ENCODE measurements at places on chromosomes 6 and 20. TPM values are rescaled to one million over a fixed set of nuclear protein-coding genes. Genes with fewer than 3 reads are reported as not detected.

- DNase-seq: no peak
Measured at GRCh38 chr6:14339711-14340584, 222.4 kb downstream of the CD83 start.

GRCh38 chr6:84272298-84272697 is 44.9 kb upstream of the CEP162 start:
- DNase-seq: no peak

The HTR1B gene
- total RNA-seq: not detected

- no peak for DNase-seq
Measured at GRCh38 chr20:45419188-45420091, 3.5 kb downstream of the PIGT start.

GRCh38 chr6:163250116-163250515 is 164.4 kb upstream of the QKI start:
- no peak for DNase-seq

DNA sequence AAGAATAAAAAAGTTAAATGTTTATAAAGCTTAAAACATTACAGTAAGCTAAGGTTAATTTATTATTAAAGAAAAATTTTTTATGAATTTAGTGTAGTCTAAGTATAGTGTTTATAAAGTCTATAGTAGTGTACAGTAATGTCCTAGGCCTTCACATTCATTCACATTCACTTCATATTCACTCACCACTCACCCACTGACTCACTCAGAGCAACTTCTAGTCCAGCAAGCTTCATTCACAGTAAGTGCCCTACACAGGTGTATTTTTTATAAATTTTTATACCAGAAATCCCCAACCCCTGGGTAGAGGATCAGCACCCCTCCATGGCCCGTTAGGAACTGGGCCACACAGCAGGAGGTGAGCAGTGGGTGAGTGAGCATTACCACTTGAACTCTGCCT is 24.3 kb upstream of the ADGRF1 start:
- DNase-seq: no peak

The RAET1L gene
- total RNA-seq: not detected

GRCh38 chr6:154606860-154607259 is 96.4 kb upstream of the CNKSR3 start:
- DNase-seq: no peak

GRCh38 chr6:45487645-45488044 is 109.9 kb upstream of the SUPT3H start:
- no peak for DNase-seq

DNA sequence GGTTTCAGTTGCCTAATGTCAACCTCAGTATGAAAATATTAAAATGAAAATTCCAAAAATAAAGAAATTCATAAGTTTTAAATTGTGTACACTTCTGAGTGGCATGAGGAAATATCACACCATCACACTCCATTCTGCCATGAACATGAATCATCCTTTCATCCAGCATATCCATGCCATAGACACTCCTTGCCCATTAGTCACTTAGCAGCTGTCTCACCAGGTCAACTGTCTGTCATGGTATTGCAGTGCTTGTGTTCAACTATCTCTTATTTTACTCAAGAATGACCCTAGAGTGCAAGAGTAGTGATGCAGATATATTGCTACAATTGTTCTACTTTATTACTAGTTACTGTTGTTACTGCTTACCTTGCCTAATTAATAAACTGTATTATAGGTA is 712.4 kb downstream of the EPHA7 start:
- DNase-seq: no peak

DNA sequence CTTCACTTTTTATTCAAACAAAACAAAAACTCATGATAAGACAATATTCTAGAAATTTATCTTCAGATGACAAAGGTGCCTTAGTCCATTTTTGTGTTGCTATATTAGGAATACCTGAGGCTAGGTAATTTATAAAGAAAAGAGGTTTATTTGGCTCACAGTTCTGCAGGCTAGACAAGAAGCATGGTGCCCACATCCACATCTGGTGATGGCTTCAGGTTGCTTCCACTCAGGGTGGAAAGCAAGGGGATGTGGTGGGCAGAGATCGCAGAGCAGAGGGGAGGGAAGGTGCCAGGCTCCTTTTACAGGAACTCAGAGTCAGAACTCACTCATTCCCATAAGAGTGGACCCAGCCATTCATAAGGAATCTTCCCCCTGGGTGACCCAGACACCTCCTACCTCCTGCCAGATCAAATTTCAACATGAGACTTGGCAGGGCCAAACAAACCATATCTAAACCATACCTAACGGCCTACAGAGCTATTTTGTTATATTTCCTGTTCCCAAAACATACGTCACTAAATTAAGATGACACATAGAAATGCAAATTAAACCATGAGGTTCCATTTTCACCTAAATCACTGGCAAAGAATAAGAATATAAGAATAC is 26.4 kb downstream of the ABHD12 start:
- DNase-seq: no peak

The HUS1B gene
- 1.5 TPM for total RNA-seq

DNA sequence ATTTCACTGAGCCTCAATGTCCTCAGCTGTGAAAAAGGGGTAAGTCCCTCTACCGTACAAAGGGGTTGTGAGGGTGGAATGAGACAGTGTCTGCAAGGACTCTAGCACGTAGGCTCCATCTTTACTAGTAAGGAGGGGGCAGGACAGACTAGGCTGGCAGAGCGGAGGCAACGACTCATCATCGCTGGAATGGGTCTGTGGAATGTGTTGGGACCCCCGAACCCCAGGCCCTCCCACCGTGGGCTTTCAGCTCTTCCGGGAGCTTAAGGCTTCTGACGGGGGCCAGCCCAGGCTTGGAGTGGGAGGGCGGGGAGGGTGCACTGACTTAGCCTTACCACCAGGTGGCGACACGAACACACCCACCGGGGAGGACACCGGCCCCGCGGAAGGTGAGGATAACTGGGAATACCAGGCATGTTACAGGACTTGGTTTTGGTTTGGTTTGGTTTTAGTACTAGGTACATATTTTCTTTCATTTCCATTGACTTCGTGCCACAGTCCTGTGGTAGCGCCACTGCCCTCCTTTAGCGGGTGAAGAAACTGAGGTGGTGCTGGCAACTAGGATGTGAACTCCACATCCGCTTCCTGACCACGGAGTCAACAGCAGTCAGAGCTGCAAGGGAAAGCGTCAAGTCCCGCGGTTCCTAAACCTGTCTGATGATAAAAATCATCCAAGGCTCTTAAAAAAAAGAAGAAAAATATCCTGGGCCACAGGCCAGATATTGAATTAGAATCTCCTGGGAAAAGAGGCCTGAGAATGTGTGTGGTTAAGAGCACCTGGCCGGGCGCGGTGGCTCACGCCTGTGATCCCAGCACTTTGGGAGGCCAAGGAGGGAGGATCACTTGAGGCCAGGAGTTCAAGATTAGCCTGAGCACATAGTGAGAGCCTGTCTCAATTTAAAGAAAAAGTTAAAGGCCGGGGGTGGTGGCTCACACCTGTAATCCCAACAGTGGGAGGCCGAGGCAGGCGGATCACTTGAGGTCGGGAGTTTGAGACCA is 10.3 kb upstream of the TULP1 start:
- DNase-seq: peak; percentile 58

DNA sequence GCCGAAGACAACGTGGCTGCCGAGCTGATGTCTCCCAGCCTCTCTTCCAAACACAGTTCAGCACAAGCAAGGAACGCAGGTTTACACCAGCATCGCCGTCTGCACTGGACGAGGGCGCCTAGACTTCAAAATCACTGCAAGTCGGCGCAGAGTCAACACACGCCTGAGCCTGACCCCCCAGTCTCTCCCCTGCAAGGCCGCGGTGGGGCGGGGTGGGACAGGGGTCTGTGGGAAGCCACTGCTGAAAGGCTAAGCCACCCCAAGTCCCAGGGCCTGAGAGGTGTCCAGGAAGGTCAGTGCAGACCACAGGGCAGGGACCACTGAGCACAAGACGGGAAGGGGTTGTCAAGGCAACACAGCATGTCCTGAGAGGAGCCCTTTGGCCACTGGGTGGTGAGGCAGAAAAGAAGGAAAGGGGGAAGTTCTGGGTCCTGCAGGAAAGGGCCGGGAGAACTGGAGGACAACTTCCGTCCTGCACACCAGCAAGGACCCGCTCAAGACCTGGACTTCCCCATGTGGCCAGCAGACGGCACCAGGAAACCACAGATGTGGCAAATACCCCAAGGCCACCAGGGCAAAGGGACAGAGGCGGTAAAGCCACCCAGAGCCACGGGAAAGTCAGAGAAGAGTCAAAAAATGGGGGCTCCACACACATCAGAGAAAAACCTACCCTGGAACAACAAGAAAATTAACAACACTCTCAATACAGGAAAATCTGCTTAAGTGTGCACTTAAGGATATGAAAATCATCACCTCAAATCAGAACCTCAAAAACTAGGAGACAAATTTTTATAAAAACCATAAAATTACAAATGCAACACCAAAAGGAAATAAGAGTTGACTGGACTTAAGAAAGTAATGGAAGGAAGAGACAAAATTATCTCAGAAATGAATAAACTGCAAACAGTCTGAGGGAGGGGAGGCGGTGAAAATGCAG is 84.8 kb downstream of the TAF4 start:
- DNase-seq: peak; percentile 20

DNA sequence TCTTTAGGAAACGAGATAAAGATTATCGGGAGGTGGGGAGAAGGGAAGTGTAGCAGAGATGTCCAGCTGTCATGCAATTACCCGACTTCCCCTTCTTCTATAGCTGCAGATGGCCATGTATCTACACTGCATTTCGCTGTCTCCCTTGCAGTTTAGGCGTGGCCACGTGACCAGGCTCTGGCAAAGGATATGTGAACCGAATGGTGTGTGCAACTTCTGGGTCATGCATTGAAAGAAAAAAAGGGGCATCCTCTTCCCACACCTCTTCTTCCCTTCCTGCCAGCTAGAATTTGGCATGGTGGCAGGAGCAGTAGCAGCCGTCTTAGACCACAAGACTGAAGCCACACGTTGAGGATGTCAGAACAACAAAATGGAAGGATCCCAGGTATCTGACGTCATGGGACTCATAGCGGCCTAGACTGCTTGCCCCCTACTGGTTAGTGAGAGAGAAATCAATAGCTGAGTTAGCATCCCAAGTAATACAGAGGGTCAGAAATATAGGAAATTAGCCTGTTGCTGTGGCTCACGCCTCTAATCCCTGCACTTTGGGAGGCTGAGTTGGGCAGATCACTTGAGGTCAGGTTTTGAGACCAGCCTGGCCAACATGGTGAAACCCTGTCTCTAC is 32.8 kb downstream of the TCF15 start:
- DNase-seq: peak; percentile 17

The SLC32A1 gene
- not detected for total RNA-seq

GRCh38 chr6:127481111-127481510 is 21.9 kb upstream of the KIAA0408 start:
- no peak for DNase-seq

DNA sequence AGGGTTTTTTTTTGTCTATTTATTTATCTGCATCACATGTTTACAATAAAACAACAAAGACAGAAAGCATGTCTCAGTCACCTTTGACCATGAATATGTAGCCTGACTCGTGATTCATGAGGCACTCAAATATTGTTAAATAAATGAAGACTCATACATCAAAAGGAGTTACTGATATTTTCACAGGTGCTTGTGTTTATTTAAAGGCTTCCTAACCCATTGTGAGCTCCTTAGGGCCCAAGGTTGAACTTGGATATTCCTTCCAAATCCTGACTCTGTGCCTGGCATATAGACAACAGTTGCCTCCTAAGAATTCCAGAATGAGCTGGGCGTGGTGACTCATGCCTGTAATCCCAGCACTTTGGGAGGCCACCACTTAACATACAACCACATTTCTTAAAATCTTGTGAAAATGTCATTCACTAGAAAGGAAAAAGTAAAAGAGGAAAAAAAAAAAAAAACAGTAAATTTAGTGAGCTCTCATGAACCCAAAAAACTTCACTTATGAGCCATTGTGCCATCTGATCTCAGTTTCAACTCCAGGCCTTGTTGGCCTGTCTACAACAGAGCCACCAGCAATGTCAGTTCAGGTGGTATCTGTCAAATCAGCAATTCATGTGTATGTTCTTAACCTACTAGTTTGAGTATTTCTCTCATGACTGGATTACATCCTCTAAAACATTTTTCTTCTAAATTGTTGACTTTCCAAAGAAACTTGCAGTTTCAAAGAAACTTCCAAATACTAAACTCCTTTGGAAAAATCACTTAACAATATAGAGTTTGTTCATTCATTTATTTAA is 162.7 kb upstream of the MARCKS start:
- DNase-seq: no peak

GRCh38 chr6:154277629-154278017 is 79.0 kb downstream of the IPCEF1 start:
- no peak for DNase-seq

The CD83 gene
- total RNA-seq: 110 TPM

DNA sequence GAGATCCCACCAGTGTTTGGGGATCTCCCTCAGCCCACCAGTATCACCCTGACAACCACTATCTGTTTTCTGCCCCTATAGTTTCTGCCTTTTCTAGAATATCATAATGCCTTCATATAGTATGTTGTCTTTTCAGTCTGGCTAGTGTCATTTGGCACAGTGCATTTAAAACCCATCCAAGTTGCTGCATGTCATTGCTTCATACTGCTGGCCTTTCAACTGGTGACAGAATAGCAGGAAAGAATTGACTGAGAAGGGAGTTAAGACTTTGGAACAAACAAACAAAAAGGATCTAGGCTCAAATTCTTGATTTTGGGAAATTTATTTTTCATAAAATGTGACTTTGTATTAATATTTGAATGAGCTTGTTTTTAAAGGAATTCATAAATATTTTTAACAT is 4.5 kb downstream of the LMBRD1 start:
- no peak for DNase-seq

- peak; percentile 82 for DNase-seq
Measured at GRCh38 chr6:474453-475185, 83.1 kb downstream of the IRF4 start.

GRCh38 chr6:39835821-39836295 is 43.7 kb downstream of the DAAM2 start:
- no peak for DNase-seq

DNA sequence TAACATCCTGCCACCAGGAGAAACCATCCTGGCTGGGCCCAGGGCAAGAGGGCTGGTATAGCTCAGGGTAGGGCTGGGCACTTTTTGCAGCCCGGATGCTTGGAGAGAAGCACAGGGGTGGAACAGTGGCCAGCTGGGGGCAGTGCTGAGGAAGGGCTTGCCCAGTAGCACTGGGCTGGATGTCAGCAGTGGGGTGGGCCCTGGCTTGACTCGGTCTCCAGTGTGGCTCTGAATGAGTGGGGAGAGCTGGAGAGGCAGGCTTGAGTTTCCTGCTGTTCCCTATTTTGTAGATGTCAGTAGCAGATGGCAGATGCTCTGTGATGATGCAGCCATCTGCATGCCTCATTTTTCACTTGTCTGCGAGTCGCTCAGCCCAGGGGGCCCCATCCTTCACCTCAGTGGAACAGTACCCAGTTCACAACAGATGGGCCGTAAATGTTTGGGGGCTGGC is 56.3 kb upstream of the TULP1 start:
- DNase-seq: peak; percentile 52

All from natural killer cell (primary cell).